ENCODE measurements at places on chromosomes 11 and 22.
A peak's percentile ranks its signal among the peaks of the same experiment; 100 is the strongest.

DNA sequence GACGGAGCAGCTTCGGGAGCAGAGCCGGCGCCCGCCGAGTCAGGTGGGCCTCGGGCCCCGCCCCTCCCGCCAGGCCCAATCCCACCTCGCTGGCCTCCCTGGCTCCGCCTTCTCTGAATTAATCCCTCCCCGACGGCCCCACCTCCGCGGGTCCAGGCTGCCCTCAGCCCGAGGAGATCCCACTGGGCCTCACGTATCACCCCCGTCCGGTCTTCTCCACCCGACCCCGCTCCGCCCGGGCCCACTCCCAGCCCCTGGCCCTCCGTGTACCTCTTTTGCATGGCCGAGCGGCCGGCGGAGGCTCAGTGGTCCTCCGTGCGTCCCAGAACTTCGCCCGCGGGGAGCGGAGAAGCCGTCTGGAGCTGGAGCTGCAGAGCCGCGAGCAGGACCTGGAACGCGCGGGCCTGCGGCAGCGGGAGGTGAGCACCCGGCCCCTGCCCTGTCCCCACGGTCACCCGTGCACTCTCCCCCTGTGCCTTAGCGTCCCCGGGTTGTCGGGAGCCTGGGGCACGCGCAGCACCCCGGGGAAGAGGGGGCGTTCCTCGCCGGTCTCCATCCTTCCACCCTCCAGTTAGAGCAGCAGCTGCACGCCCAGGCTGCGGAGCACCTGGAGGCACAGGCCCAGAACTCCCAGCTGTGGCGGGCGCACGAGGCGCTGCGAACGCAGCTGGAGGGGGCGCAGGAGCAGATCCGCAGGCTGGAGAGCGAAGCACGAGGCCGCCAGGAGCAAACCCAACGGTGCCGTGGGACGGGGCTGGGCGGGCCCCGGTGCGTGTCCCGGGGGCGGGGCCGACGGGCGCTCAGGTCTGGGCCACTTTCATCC, 2.2 kb upstream of the CD151 start:
- DNase-seq: peak; percentile 96

GRCh38 chr22:28424427-28425080, 255.1 kb downstream of the TTC28 start:
- no peak for DNase-seq

DNA sequence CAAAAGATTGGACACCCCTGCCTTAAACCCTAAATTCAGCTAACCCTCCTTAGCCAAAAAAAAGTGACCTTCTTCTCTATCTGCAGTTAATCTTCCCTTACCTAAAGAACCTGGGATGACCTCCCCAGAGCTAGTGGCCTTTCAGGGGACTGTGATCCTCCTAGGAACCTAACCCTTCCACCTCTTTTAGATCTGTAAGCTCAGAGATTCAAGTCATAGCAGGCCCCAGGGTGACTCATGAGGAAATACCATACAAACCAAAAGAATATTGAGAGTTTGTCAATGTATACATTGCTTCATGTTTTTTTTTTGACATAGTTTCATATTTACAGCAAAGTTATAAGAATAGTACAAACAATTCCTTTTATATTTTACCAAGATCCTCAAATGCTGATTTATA, 38.3 kb upstream of the CXCR5 start:
- DNase-seq: no peak

- DNase-seq: peak; percentile 77
Measured at GRCh38 chr11:122556605-122557004, 98.9 kb upstream of the UBASH3B start.

GRCh38 chr11:69386594-69387408, 92.8 kb downstream of the MYEOV start:
- DNase-seq: no peak

- no peak for DNase-seq
Measured at GRCh38 chr11:71568704-71569349, 3.5 kb downstream of the KRTAP5-10 start.

GRCh38 chr11:78019808-78020207, 3.3 kb downstream of the KCTD14 start:
- DNase-seq: no peak

DNA sequence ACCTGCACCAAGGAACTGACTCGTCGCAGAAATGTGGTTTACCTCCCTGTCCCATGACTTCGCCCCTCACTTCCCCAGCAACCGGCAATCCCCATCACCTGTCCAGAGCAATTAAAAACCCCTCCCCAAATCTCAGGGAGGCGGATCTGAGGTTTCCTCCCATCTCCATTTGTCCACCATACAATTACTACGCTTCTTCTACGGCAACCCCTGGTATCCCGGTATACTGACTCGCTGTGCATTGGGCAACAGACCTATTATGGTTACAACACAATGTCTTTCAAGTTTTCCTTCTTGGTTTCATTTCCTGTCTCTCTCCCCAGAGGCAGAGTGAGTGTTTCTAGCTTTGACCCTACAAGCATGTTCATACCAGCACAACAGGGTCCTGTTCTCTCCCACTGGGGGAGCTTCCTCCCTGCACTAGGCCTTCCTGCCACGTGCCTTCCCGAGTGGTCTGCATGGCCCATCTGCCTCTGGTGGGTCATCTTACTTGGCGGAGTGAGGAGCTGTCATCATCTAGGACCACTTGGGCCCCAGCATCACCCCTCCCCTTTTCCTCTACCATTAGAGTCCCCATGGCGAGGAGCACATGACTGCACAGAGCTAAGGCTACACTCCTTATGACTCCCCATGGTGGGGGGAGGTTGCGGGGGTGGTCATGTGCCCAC, 30.3 kb upstream of the NAP1L4 start:
- DNase-seq: no peak

- DNase-seq: no peak
Measured at GRCh38 chr11:66188580-66188979, 79.9 kb upstream of the RAB1B start.

DNA sequence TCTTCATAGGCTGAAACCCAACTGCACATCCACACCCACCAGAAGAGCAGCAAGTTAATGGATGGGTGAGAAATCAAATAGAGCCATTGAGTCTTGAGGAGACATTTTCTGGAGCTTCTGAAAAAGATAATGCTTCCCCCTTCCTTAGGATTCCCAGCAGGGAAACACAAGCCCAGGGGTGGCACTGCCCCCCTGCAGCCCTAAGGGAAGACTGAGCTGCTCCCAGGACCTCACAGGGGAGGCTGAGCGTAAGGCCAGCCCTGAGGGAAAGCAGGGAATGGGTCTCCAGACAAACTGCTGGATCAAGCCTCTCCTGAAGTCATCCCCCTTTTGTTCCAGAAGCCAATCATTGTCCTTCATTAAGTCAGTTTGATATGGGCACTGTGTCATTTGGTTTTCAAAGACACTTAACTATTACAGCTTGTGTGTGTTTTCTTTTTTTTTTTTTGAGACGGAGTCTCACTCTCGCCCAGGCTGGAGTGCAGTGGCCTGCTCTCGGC, 15.1 kb downstream of the LTO1 start:
- DNase-seq: no peak

- peak; percentile 51 for DNase-seq
Measured at GRCh38 chr11:93073508-93074280, 104.2 kb downstream of the MTNR1B start.

- no peak for DNase-seq
Measured at GRCh38 chr11:73157101-73158010, 15.2 kb upstream of the FCHSD2 start.

Data from neural progenitor cell (in vitro differentiated cells).